NCI-H82 (cell line): ENCODE measurements at places on chromosomes 3 and 15.

- no peak for DNase-seq
Observed at GRCh38 chr3:89380016-89380415, 272.6 kb downstream of the EPHA3 start.

DNA sequence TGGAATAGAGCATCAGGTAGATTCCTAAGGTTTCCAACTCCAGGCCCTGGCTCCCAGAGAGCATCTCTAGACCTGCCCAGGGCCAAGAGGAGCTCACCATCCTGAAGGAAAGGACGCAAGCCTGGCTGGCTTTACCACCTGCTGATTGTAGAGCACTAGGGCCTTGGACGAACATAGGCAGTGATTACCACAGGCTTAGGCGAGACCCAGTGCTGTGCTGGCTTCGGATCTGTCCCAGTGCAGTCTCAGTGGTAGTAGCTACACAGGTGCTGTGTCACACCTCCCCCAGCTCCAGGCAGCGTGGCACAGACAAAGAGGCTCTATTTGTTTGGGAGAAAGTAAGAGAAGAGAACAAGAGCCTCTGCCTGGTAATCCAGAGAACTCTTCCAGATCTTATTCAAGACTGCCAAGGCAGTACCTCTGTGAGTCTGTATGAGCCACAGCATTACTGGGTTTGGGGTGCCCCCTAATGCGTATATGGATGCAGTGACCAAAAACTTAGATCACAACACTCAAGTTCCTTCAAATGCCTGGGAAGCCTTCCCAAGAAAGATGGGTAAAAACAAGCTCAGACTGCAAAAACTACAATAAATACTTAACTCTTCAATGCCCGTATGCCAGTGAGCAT is 25.4 kb downstream of the ISG20 start:
- DNase-seq = no peak

- DNase-seq = no peak
Observed at GRCh38 chr15:63385911-63386531, 4.4 kb upstream of the CA12 start.

DNA sequence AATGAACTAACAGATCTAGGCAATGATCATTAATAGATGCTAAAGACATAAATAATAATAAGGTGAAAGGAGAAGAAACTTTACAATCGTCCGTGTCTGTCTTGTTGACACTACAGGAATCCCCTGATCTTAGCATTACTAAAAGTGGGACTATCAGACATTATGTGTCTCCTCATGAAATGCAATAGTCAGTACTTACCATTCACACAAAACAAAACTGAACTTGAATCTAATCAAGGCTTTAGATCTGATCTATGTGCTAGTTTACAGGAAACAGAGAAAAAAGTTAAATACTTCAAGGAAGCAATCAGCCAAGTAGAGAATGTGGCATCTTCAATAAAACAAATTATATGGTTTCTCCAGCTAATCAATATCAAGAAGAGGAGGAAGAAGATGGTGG is 73.7 kb downstream of the PIK3CB start:
- DNase-seq = no peak

GRCh38 chr3:114804099-114804498 is 343.0 kb downstream of the ZBTB20 start:
- DNase-seq = no peak

DNA sequence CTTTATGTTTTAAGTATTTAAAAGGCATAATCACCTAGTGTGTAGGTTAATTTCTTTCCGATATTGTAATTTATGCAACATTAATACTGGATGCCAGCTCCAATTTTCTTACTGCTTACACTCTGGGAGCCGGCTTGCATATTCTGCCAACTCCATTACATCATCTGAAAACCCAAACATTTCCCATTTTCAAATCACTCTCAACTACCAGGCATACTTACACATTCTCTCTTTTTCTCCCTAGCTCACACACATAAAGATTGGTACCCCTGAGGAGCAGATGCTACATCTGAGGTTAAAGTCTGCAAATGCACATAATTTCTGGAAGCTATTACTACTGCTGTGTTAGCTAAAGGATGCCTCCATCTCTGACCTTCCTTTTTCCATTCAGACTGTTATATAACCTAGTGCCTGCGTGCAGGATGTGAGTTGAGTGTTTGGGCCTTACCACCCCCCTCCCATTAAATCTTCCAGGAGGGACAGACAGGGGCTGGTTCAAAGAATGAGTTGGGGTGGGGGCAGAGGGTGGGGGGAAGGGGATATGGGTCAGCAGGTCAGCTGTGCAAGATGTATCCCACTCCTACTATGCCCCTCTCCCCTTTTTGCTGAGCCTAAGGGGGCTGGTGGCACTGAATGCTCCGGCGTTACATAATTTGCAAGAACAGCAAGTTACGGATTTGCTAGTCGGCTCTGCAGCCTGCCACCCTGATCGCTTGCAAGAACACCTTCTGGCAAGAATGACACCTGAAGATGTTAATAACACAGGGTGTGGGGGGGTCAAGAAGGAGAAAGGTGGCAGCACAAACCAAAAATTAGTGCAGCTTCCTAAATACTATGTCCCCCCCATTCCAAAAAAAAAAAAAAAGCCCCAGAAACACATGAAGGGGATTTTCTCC is 2.5 kb downstream of the RORA start:
- peak; percentile 30 for DNase-seq

- peak; percentile 67 for DNase-seq
Observed at GRCh38 chr15:43511012-43511885, 6.2 kb upstream of the MAP1A start.

- no peak for DNase-seq
Observed at GRCh38 chr3:190150681-190151080, 30.0 kb upstream of the P3H2 start.

- no peak for DNase-seq
Observed at GRCh38 chr15:43998607-43999006, 171.8 kb downstream of the WDR76 start.

- no peak for DNase-seq
Observed at GRCh38 chr3:128736601-128737000, 10.6 kb downstream of the RAB7A start.

DNA sequence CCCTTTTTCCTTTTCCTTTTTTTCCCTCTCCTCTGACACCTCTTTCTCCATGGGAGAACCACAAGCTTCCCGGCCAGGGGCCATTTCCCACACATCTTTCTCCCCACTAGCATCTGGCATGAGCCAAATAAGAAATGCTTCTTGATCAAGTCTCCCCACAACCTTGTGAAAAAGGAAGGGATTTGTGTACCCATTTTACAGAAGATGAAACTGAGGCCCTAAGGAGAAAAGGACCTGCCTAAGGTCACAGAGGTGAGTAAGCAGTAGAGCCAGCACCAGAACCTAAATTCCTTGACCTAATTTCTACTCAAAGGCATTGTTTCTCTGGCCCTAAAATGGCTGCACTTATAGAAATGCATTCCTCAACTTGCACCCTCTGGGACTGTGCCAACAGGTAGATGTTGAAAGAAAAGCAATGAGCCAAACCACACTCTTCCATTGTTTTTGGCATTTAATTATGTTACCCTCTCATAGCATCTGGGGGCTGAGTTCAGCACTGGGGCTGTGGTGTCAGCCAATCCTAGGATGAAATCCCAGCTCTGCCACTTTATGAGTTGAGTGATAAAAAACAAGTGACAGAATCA is 81.7 kb upstream of the TLE3 start:
- DNase-seq = no peak

- DNase-seq = no peak
Observed at GRCh38 chr3:34237946-34238345, 439.5 kb downstream of the PDCD6IP start.

GRCh38 chr3:127399154-127399553 is 111.3 kb upstream of the PRR20G start:
- DNase-seq = no peak

DNA sequence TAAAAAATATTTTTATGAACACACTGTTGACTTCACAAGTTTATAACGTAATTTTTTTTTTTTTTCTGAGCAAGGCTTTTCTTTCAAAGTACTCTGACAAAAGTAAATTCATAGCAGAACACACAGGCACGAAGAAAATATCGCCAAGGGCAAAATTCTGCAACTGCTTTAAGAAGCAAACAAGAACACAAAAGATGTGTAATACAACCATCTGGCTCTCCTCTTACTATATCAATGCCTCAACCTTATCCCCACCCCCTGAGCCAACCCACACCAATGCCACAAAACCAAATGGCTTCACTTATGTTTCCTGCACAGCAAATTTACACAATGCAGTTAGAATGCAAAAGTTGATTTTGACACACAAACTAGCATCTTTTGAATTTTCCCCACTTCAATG is 274.2 kb downstream of the FOXP1 start:
- DNase-seq = no peak

DNA sequence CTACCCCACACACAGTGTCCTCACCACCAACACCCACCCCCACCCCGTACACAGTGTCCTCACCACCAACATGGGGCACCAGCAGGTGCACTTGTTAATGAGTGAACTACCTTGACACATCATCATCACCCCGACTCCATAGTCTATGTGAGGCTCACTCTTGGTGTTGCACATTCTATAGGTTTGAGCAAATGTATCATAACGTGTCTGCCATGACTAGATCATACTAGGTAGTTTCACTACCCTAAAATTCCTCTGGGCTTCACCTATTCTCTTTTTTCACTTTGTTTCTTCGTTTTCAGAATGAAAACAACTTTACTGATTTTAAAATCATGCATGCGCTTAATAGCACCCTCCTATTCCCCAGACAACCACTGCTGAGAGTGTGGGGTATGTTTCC is 102.6 kb upstream of the SLC6A6 start:
- DNase-seq = no peak

DNA sequence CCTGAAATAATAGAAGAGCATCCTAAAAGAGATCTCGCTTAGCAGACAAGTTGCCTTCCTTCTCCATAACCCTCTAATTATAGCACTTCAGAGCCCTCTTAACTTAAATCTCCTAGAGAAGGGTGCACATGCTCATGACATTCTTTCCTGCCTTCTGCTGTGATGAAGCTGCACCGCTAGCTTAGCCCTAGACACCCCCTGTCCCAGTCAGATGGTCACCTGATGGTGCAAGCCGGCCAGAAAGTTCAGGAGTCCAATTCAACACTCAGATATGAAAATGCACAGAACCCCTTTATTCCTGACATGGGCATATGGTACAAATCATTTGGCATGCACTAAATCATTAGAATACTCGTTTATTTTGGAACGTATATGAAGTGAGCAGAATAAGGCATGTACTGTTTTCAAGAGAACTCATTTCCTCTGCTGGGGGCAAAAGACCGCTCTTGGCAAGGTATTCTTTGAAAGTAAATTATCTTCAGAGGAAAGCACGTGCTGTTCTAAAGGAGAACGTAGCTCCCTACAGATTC is 420.4 kb upstream of the PROK2 start:
- DNase-seq = no peak

DNA sequence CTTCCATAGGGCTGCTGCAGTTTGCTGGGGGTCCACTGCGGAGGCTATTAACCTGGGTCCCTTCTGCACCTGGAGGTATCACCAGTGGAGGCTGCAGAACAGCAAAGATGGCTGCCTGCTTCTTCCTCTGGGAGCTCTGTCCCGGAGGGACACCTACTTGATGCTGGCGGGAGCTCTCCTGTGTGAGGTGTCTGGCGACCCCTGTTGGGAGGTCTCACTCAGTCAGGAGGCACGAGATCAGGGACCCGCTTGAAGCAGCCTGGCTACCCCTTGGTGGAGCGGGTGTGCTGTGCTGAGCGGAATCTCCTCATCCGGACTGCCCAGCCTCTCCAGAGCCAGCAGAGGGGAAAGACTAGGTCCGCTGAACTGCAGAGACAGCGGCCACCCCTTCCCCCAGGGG is 56.0 kb upstream of the CTXND1 start:
- DNase-seq = peak; percentile 42

DNA sequence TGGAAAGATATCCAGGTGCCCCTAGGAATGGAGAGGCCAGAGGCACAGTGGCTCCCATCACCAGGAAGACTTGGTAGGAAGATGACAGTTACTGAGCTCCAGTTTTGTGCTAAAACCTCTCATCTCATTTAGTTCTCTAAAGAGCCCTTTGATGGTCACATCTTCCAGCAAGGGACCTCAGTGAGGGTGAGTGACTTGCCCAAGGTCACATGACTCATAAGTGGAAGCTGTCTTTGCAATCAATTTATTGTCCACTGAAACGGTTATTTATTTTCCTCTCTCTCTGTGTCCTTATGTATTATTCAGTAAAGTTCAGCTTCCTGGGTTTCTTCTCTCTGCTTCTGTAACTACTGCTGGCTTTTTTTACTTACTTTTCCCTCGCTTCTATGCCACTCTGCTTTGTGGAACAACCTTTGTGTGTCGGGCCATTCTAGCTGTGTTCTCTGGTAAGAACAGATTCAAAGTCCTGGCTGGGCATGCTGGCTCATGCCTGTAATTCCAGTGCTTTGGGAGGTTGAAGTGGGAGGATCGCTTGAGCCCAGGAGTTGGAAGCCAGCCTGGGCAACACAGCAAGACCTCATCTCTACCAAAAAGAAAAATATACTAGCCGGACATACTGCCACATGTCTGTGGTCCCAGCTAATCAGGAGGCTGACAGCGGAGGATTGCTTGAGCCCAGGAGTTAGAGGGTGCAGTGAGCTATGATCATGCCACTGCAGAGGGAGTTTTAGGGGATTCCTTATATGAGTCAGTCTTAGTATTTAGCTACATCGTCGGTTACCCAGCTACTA is 55.9 kb downstream of the PDIA5 start:
- DNase-seq = no peak

- DNase-seq = no peak
Observed at GRCh38 chr3:140406655-140407054, 271.2 kb upstream of the TRIM42 start.

GRCh38 chr15:67715170-67715569 is 110.1 kb upstream of the SKOR1 start:
- DNase-seq = no peak

DNA sequence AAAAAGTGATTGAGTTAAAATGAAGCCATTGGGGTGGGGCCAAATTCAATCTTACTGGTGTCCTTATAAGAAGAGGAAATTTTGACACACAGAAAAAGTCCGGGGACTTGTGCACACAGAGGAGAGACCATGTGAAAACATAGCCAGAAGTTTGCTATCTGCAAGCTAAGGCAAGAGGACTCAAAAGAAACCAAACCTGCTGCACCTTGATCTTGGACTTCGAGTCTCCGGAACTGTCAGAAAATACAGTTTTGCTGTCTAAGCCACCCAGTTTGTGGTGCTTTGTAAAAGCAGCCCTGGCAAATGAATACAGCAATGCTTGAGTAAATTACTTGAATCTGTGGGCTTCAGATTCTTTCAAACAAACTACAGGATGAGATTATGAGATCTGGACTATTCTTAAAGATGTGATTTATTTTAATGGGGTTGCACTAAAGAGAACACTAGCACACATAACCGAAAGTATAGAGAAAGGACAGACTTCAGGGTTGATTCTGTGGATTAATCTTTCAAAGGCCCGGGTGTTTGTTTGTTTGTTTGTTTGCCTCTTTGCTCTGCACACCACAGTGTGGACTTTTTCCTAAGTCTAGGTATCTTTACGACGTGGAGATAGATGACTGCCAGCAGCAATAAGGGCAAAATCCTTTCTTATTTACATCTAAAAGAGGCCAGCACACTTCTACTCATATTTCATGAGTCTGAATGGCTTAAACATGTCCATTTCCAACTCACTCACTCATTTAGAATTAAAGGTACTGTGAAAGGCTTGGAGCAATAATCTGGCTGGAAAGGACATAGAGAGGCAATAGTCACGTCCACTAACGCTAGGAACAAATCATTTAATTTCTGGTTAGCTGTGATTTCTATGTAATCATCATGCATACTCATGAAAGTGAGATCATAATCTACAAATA is 53.9 kb upstream of the SSR3 start:
- DNase-seq = no peak

GRCh38 chr3:136672457-136672856 is 79.7 kb downstream of the STAG1 start:
- DNase-seq = no peak

- DNase-seq = no peak
Observed at GRCh38 chr15:82181371-82181770, 81.2 kb downstream of the EFL1 start.

- peak; percentile 7 for DNase-seq
Observed at GRCh38 chr3:141242377-141243092, 10.9 kb downstream of the PXYLP1 start.
